Stimulated activated CD4-positive, alpha-beta T cell treated with anti-CD3 and anti-CD28 coated beads, Interleukin-4, amount 100 ng/mL, for 48 hours (primary cell): ENCODE measurements at places on chromosomes 4 and X.

- no peak for DNase-seq
Measured at GRCh38 chrX:27575565-27575964, 14.6 kb upstream of the DCAF8L2 start.

- DNase-seq = no peak
Measured at GRCh38 chrX:41932885-41933284, 9.5 kb upstream of the CASK start.

- DNase-seq = no peak
Measured at GRCh38 chr4:88955580-88956380, 101.2 kb downstream of the FAM13A start.

GRCh38 chr4:112888622-112889021 lies 160.8 kb upstream of the ANK2 start:
- no peak for DNase-seq

DNA sequence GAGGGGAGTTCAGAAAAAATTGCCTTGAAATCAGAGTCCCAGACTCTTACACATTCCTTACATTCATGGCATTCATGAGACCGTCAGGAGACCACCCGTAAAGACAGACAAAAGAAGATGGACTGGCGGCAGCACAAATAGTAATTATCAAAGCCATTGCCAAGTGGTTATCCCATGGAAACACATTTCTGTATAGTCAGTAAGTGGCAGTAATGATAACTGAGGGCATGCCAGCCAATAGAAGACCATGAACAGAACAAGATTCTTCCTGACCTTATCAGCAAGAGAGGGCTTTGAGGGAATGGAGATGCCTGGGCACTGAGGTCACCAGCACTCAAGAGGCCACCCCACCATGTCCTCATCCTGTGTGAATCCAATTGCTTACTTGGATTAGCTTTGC lies 121.7 kb upstream of the HCCS start:
- DNase-seq = no peak
